ENCODE measurements at places on chromosomes 11 and 22.

GRCh38 chr11:35541621-35542375 lies 16.4 kb upstream of the PAMR1 start:
- no peak for DNase-seq

GRCh38 chr11:37948258-37948657 lies 1350.2 kb upstream of the RAG2 start:
- DNase-seq, result no peak

- no peak for DNase-seq
These were observed 54.4 kb downstream of the FCHSD2 start for GRCh38 chr11:73087730-73088129.

- no peak for DNase-seq
These were observed 593.7 kb downstream of the METTL15 start for GRCh38 chr11:28701760-28702449.

DNA sequence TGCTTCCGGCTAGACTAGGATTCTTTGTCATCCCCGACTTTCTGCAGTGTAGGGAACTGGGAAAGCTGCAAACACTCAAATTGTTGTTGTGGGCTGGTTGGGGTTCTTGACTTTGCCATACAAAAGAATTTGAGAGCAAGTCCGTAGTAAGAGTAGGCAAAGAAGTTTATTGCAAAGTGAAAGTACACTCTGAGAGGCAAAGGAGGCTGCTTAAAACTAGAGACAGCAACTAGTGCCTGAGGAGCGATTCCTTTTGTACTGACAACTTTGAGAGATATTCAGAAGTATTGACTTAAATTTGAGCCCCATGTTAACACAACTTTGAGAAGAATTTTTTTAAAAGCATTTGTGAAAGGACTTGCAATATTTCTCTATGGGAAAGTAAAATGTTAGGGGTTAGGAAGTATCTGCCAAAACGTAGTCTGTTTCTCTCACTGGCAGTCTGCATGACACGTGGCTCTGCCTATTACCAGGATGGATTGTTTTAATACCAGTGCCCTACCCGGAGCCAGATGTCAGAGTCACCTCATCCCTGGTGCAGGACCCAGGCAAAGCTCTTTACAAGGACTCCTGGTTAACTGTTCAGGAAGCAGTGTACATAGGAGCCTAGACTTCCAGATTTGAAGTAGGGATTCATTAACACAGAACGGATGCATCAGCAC lies 85.0 kb upstream of the CLPB start:
- peak; percentile 18 for DNase-seq

Data from activated naive CD4-positive, alpha-beta T cell treated with anti-CD3 and anti-CD28 coated beads, Interleukin-2, amount 50 U/mL, for 72 hours (primary cell).